ENCODE measurements at places on chromosomes 7 and 10.

GRCh38 chr10:77350134-77350533, 287.5 kb downstream of the KCNMA1 start:
- DNase-seq, result no peak

DNA sequence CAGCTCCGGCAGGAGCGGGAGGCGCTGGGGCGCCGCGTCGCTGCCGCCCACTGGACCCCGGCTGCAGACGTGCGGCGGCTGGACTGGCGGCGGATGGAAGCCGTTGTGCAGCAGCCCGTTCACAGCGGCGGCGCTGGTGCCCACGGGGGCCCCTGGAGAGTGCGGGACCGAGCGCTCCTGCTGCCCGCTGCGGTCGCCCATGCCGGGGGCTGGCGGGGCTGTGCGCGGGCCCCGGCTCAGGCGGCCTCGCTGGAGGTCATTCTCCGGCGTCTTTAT, 413 bp downstream of the PANK1 start:
- DNase-seq, result no peak

- DNase-seq, result peak; percentile 78
Measured at GRCh38 chr7:94509887-94510581, 425 bp downstream of the CASD1 start.

GRCh38 chr10:21820952-21821351, 182.6 kb downstream of the DNAJC1 start:
- no peak for DNase-seq

DNA sequence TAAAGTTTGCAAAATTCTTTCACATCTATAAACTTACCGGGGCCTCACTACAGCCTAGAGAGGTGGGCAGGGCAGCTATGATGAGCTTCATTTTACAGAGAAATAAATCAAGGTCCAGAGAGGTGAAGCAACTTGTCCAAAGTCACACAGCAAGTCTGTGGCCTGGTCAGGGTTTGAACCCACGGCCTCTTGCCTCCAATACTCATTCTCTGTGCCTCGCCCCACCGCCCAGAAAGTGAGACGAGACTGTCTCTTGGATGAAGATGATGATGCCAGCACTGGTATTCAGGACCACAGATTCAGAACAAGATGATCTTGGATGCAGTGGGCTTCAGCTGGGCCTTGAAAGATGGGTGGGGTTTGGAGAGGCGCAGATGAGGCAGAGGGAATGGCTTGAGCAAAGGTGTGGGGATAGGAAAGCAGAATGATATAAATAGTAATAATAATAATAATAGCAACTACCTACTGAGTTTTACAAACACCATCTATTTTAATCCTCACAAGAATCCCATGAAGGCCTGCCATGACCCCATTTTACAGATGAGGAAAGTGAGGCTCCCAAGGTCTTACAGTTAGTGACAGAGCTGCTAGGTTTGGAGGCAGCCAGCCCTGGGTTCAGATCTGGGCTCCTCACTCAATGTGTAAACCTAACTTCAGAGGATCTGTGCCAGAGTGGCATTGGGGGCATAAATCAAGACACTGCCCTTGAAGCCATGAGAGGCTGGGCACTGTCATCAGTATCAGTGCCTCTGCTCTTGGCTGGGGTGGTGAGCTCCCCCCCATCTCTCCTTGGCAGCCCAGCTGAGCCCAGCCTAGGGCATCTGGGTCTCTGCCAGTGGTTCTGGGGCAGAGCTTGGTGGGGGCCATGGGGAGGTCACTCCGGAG, 70.0 kb downstream of the NEURL1 start:
- no peak for DNase-seq

DNA sequence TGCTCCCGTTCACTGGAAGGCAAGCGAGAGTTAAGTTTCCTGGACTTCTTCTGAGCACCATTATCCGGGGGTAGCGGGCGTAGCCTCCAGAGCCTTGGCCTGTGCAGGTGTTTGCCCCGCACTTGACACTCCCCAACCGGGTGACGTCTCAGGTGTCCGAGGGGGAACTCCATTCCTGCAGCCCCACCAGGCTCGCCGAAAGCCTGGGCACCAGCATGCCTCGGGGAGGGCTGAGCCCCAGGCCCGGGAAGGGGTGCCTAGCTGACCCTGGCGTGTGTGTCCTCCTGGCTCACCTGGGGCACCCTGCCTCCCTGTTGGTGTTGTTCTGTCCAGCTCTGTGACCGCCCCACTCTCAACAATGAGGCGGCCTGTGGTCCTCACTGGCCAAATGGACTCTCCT, 109.4 kb upstream of the GPR26 start:
- no peak for DNase-seq

DNA sequence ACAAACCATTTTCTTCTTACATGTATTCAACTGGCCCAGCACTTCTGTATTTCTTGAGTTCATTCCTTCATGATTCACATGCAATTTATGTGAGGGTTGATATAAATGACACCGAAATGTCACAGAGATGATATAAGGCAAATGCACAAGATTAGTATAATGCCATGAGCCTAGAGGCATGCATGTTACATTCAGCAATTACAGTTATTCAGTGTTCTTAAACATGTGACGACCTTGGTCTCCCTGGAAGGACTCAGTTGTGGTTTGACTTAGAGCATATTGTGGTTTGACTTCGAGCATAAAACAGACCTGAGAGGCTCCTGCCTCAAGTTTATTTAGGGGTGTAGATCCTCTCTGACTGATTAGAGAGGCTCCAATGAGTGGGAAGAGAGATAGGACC, 752.1 kb upstream of the POM121L12 start:
- DNase-seq, result peak; percentile 54

GRCh38 chr7:103773726-103774125, 215.7 kb downstream of the RELN start:
- no peak for DNase-seq

DNA sequence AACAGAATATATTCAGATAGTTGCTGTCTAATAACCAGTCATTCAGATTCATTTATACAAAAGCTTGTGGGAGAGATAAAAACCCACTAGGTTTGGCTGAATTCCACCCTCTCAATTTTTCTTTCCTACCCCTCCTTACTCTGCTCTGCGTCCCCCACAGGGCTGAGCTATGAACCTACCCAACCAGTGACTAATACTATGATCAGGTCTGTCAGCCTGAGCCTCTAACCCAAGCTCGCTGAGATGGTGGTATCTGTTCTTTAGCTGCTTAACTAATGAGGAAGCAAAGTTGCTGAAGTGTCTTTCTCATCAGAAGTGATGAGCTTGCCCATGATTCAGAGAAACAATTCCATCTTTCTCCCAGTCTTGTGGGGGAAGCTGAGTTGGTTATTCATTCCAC, 248.7 kb upstream of the GPR26 start:
- DNase-seq, result no peak

DNA sequence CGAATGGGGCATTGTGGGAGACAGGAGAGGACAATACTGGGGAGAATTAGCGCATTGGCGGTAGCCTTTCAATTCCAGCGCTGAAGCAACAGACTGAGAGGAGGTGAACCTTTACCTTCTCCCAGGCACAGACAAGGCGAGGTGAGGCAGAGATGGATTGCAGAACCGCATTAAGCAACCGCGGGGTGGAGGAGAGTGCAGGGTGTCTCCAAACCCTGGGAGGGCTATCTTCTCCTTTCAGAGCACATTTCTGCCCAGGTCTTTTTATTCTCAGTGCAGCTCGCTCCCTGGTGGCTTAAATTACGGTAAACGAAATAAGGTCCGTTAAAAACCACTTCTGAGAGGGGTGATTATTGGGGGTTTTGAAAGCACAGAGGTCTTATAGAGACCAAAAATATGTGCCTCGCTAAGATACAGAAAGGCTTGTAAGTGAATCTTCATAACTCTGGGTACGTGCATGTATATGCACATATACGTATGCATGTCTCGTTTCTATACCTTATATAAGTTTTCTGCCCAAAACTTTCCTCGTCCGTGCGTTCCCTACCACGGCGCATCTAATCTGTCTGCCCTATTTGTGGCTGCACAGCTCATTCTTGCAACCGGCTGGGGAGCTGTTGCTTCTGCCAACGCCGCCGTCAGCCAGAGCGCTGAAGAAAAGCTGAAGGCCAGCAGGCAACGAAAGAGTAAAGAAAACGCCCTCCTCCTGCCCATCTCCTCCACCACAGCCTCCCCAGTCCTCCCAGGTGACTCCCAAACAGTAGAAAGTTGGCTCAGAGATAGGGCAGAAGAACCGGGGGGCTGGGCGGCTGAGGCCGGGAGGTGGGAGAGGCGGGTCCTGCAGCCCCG, 895 bp upstream of the ZNF804B start:
- DNase-seq, result peak; percentile 61

- DNase-seq, result peak; percentile 88
Measured at GRCh38 chr7:71019706-71020105, 112.2 kb upstream of the GALNT17 start.

Data from umbilical cord (tissue), 2 donors.